Uterus (tissue), 4 donors: ENCODE measurements at places on chromosomes 1 and 21. TPM values are rescaled to one million over a fixed set of nuclear protein-coding genes. Genes with fewer than 3 reads are reported as not detected.

DNA sequence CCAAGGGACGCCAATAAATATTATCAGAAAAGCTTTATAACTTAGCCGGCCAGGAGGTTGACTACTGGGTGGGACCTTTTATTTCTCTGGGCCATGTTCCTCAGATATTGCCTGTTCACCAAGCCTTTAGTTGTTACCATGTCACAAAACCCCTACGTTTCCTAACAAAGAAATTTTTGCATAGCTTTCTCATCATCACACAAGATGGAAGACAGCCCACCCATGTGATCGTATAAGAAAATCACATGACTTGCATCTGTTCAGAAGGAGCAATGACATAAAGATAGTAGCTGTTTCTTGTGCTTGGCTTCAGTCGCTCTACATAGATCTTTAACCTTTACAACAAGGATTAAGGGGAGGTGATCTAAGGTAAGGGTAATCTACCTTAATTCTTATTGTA, 88.9 kb upstream of the NGF start:
- DNase-seq: no peak
- no peaks in the 10 kb centered on the region for H3K27me3 ChIP-seq
- H3K36me3 ChIP-seq: no peaks in the 10 kb centered on the region

- H3K4me1 ChIP-seq: no peaks in the 10 kb centered on the region
- no peaks in the 10 kb centered on the region for H3K27me3 ChIP-seq
- no peak within 1 kb of the TSS for H3K27ac ChIP-seq
- no peak for DNase-seq
Measured at GRCh38 chr1:26317612-26318337, at the start of gene CD52. Gene CD52, plus strand, starts transcription at chr1:26317958. Its CDS starts 60 bp downstream, at chr1:26318018.

GRCh38 chr1:33288976-33289857, 31.7 kb downstream of the A3GALT2 start:
- peaks cover 7% of the 10 kb centered on the region for H3K4me1 ChIP-seq
- DNase-seq: no peak
- no peaks in the 10 kb centered on the region for H3K36me3 ChIP-seq
- H3K4me3 ChIP-seq: no peak overlapping the region

Gene CD48
- 10.0 TPM for total RNA-seq
